ENCODE measurements at places on chromosomes 5 and 9.

DNA sequence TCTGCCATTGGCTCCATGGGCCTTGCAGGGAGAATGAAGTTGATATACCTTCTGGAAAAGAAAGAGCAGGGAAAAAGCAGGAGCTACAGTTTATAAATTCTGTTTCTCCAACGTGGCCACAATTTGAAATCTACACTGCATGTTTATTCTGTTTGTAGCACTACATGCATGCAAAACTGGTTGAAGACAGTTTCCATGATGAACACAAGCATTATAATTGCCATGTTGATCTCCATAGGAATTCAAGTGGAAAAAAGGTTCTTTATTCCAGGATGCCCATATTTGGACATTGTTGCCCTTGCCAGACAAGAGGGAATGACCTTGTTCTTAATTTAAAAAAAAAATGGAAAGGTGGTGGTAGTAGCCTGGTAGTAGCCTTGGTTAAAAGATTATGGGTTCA, 69.2 kb upstream of the PALM2AKAP2 start:
- DNase-seq: no peak

DNA sequence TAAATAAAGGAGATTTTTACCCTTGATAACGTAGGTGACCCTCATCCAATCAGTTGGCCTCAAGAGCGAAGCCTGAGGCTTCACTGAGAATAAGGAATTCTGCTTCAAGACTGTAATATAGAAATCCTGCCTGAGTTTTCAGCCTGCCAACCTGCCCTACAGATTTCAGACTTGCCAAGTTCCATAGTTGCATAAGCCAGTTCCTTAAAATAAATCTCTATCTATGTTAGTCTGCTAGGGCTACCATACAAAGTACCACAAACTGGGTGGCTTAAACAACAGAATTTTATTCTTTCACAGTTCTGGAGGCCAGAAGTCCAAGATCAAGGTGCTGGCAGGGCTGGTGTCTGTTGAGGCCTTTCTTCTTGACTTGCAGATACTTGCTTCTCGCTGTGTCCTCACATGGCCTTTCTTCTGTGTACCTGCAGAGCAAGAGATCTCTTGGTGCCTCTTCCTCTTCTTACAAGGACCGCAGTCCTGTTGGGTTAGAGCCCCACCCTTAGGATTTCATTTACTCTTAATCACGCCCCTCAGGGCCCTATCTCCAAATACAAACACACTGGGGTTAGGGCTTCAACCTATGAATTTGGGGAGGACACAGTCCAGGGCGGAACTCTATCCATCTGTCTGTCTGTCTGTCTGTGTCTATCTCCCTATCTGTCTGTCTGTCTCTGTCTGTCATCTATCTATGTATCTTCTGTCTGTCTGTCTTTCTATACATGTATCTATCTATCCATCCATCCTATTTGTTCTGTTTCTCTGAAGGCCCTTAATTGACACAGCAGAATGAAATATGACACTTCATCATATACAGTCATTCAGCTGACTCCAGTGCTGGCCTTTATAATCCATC, 17.0 kb upstream of the CMBL start:
- DNase-seq: peak; percentile 22

- peak; percentile 36 for DNase-seq
Observed at GRCh38 chr5:19771174-19771835, 216.7 kb downstream of the CDH18 start.

- DNase-seq: no peak
Observed at GRCh38 chr5:12237837-12238575, 333.8 kb upstream of the CTNND2 start.

- no peak for DNase-seq
Observed at GRCh38 chr9:113933671-113934070, 57.6 kb downstream of the ZNF618 start.

DNA sequence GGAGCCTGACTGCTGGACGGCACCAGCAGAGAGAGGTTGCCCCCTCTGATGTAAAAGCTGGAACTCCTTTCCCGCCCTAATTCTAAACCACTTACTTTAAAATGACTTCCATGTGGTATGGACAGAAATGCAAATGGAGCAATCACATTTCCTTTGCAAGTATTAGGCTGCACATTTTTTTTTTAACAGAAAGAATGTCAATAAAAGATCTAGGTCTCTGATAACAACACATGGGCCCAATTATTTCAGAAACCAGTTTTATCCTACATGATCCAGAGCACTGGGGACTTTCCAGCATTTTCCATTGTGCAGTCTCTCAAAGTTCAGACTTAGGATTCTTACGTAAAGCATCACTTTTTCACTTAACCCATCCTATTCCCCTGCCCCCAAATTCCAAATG, 203.7 kb downstream of the NXNL2 start:
- DNase-seq: peak; percentile 96

DNA sequence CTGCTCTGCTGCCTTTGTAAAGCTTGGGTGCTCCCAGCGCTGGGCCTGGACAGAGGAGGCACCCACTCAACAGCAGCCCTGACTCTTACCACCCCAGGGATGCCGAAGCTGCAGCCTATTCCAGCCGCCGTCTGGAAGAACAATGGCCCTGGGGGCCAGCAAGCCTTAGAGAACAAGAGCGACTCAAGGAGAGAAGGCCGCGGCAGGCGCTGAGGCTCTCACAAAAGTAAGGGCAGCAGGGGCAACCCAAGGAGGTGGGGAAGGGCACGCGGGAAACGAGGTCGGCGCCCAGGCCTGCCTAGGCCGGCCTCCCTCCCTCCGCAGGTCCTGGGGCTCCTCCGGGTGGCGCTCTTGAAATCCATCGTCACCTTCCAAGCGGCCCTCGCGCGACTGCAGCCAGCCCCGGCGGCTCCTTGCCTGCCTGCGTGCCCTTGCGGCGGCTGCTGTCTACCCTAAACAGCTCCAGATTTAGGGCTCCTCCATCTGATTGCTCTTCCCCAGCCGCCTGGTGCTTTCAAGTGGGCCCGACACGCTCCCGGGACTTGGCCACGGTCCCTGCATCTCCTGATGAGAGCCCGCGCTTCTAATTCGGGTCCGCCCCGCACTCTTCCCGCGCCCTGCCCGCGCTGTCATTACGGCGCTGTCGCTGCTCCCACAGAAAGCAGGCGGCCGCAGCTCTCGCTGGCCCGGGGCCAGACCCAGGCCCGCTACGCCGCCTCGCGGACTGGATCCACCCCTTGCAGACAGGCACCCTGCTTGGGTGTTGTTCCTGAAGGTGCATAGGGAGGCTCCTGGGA, 213.3 kb downstream of the SEMA6A start:
- peak; percentile 25 for DNase-seq

GRCh38 chr5:125210242-125210947, 464.0 kb upstream of the ZNF608 start:
- no peak for DNase-seq

DNA sequence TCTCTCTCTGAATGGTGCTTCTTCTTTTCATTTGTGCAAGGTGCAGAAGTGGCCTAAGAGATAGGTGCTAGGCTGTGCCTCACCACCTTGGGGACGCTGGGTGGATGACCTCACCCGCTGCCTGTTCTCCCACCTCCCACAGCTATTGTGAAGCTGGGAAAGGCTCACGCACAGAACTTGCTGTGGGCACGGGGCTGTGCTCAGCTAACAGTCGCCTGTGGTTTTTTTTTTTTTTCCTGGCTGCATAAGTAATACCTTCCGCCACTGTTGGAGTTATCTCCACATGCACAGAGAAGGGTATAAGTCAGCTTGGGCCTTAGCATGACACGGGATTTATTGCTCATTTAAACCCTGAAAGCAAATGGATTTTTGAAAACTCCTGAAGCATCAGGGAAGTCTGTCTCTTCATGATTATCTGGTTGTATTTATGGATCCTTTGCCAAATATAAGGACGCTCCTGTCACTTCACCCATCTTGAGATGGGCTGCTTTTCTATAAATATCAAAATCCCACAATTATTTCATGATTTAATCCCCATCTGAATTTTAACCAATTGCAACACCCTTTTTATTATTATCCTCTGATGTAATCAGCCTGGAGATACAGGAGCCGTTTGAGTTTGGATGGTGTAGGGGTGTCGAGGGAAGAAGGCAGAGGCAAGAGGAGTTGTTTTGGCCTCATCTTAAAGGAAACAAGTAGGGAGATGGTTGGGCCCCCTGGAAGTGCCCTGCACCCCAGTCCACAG, 9.0 kb downstream of the DBH start:
- DNase-seq: no peak

DNA sequence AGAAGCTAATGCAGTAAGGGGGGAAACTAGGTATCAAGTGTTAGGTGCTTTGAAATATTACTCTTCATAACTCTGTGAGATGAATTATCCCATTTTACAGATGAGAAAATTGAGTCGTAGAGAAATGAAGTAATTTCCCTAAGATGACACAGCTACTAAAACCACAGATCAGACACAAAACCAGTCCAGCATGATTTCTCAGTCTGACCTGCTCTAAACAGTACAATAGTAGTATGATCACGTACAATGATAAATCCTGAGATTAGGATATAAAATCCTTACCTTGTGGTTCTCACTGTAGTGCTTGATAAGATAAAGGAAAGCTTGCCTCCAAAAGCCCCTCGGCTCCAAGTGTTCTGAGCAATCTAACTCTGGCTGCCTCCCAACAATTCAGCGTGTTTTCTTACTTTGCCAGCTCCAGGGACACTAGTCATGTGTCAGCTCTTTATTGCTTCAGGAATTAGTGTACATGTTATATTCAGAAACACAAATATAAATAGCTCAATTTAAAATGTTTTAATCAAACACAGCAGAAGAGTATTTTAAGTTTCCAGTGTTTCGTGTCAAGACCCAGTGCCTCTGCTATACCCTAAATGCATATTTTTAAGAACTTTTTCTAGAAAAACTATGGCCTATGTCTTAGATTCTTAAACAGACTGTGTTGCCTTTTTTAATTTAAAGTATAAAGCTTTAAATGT, 243.6 kb downstream of the DENND1A start:
- no peak for DNase-seq

DNA sequence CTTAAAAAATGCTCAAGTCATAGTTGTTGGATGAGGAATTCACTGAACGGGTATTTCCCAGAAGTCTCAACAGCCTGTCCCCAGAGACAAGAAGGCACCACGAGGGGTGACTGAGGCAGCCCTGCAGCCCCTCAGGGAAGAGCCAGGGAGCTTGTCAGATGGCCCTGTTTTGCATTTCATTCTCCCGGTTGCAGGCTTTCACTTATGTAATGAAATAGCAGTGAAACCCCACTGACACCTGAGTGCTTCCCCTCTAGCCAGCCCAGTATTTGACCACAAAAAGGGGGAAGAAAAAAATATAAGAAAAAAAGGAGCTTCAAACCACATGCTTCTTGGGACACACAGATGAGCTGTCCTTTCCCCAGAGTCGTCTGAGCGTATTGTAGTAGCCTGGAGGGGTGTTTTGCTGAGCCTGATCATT, 75.3 kb upstream of the IL12B start:
- peak; percentile 11 for DNase-seq

- peak; percentile 64 for DNase-seq
Observed at GRCh38 chr9:88953381-88954029, 37.8 kb upstream of the S1PR3 start.

DNA sequence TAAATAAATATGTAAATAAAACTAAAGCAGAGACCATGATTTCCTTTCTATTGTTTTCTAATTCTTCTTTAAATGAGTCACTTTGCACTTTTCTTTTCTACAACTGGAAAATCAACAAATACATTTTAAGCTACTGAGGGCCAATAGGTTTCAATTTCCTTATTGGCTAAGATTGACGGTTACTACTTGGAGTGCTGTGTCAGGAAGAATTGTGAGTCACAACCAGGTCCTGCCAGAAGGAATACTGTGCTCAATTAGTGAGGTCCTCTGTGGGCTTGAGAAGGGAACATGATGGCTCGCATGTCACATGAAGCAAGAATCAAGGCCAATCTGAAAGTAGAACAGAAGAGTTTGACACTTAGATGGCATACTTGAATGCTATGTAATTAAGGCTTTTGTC, 110.8 kb downstream of the HMHB1 start:
- peak; percentile 83 for DNase-seq

- DNase-seq: no peak
Observed at GRCh38 chr9:135689011-135689410, 10.3 kb downstream of the SOHLH1 start.

DNA sequence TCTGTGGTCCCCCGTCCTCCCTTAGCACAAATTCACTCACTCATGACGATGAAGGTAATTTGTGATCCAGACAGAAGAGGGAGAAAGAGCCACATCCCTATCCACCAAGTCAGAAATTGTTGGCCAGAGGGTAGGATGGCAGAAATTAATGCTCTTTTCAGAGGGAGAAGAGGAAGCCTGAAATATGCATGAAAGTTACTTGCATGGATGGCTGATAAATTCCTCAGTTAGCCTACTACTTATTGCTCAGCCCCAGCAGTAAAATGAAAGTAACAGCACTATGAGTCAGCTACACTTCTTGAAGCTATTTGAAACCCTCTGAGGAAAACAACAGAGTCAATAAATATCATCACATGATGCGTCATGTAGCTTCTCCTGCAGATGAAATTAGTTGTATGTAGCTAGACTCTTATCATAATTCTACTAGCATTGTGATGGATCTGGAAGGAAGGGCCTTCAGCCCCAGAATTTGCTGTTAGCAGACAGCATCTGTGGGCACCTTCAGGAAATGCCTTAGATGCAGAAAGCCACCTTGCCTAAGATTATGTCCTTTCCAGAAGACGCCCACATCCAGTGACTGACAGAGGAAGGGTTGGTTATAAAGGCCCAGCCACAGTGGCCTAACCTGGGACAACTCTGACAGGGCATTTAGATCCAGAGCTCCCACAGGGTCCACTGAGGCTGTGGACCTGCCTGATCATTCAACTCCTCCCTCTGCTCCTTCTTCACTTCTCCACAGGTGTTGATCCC, 81.2 kb upstream of the CCDC112 start:
- DNase-seq: peak; percentile 89

DNA sequence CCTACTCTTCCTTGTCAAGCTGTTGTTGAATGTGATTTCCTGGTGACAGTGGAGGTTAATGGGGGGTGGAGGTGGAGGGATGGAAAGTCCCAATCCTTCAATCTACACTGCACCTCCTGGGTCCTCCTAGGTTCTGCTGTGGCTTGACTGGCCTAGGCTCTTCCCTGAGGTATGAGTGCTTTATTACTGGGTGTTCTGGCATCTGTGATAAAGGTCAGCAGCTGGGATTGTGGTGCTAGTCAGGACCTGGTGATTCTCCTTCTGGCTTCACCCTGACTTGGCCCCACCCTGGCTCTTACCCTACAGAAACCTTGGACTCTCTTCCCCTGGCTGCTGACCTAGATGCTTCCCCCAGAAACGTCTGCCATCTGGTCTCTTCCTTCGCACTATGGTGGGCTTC, 194.3 kb downstream of the ARHGEF28 start:
- no peak for DNase-seq

- no peak for DNase-seq
Observed at GRCh38 chr5:1476181-1476966, 31.1 kb upstream of the SLC6A3 start.

- DNase-seq: peak; percentile 69
Observed at GRCh38 chr9:79572608-79573411, 1.0 kb downstream of the TLE4 start.

- no peak for DNase-seq
Observed at GRCh38 chr5:74031536-74031935, 405.5 kb downstream of the ARHGEF28 start.

- DNase-seq: no peak
Observed at GRCh38 chr5:132280371-132281240, 13.6 kb upstream of the SLC22A4 start.

GRCh38 chr9:128764361-128764760, 7.4 kb downstream of the ZER1 start:
- DNase-seq: no peak

Measured in adipocyte (in vitro differentiated cells).